H1 (cell line): ENCODE measurements at places on chromosomes 13 and 19.

- DNase-seq = no peak
Observed at GRCh38 chr13:31322026-31322425, 122.3 kb downstream of the B3GLCT start.

GRCh38 chr19:30394481-30395151, 22.4 kb downstream of the ZNF536 start:
- no peak for DNase-seq

DNA sequence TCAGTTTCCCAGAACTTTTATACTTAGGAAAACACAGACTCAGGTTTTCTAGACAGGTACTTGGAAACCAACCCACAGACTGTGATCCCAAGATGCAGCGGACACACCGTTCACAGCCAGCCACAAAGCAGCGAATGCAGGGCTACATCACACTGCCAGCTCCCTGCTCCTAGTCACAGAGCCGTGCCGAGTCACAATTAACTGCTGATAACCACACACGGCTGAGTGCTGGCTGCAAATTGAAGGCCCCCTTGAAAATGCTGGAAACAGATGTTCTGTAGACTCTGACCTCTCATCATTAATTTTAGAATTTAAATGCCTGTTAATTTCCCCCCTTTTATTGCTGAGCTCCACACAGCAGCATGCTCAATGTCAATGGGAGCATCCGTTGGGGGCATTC, 78.6 kb upstream of the SIAH3 start:
- DNase-seq = no peak

GRCh38 chr19:55809381-55810058, 22.3 kb downstream of the NLRP11 start:
- peak; percentile 44 for DNase-seq

DNA sequence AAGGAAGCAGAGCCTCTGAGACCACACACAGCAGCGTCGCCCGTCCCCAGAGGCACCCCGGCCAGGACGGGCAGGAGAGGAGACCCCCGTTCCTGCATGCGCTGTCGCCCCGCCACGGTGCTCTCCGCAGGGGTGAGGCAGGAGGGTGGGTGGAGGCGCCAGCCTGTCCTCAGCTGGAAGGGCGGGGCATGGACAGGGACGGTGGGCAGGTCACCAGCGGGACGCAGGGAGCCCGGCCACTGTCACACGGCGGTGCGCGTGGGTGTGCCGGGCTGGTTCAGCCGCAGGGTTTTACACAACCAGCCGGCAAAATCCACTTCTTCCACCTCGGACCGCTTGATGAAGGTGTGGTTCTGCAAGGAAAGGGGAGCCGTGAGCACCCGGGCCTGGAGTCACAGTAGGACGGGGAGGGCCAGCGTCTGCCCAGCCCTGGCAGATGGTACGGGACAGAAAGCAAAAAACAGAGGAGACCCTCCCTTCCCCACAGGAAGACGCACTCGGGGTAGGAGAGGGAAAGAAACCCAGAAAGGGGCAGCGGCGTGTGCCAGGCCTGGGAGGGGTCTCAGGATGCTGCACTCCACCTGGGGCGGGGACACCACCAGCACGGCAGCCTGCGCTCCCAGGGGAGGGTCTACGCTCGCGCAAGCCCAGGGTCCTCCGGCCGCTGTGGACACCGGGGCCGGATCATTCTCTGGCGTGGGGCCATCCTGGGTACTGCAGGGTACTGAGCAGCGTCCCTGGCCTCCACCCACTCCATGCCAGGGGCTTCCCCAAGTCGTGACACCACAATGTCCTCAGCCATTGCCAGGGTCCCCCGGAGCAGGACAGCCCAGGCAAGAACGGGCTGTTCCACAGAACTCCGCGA, 23.9 kb upstream of the ZBTB7A start:
- no peak for DNase-seq

- DNase-seq = no peak
Observed at GRCh38 chr13:46158222-46158621, 23.8 kb downstream of the LCP1 start.

GRCh38 chr13:104759069-104759468, 1692.9 kb upstream of the SLC10A2 start:
- no peak for DNase-seq

DNA sequence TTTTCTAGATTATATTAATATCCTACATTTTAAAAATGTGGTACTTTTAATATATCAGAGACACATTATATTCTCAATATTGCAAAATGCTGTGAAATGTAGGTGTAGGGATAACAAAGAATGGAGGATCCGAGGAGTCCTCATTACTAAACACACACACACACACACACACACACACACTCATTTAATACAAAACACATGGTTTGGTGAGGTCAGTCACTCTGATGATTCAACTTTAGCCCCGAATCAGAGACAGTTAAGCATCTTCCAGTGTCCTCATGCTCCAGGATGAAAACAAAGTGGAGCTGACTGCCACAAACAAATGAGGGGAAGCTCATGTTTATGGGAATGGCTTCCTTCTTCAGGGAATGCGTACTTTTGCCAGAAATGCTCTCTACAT, 147.5 kb downstream of the CYSLTR2 start:
- no peak for DNase-seq

DNA sequence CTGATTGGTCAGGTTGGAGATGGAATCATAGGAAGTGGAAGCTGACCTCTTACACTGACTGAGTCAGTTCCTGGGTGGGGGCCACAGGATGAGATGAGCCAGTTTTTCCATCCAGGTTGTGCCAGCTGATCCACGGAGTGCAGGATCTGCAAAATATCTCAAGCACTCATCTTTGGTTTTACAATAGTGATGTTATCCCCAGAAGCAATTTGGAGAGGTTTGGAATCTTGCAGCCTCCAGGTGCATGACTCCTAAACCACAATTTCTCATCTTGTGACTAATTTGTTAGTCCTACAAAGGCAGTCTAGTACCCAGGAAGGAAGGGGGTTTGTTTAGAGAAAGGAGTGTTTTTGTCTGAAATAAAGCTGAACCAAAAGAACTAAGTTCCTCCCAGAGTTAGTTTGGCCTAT, 212.8 kb downstream of the SLITRK6 start:
- no peak for DNase-seq

DNA sequence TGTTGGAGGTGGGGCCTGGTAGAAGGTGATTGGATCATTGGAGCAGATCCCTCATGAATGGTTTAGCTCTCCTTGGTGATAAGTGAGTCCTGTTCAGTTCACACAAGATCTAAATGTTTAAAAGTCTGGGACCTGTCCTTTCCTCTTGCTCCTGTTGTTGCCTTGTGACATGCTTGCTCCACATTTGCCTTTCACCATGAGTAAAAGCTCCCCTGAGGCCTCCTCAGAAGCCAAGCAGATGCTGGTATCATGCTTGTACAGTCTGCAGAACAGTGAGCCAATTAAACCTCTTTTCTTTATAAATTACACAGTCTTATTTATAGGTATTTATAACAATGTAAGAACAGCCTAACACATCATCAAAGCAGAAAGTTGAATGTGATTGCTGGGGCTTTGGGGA, 24.2 kb upstream of the RFC3 start:
- no peak for DNase-seq

DNA sequence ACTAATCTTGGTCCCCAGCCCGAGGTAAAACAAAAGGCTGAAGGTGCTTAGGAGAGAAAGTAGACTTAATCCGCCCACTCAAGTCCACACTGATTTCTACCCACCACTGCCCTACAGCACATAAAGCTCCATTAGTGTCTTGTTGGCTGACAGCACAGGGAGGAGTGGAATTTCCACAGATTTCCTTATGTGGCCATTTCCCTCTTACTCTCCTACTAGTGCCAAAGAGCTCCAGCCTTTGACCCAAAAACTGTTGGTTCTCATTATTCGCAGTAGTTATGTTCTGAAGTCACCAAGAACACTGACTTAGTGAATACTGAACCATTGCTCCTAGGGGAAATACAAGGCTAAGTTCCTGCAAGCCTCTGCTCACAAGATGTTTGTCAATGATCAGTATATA, 61.2 kb downstream of the RAB20 start:
- no peak for DNase-seq

DNA sequence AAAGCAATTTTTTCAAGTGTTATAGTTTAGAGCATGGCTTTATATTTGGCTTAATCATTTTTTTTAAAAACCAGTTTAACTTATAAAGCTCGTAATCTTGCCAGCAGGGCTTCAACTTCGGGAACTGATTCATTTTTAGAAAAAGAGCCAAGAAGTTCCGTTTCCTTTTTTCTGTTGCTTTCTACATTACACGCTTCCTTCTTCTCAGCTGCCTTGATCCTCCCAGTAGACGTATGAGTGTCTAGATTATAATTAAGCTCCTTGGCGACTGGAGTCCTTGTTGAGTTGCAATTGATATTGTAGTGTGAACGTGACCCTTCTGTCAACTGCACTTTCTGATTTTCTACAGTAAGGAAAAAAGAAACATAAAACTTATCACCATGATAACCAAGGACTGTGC, 497.2 kb downstream of the DIAPH3 start:
- no peak for DNase-seq

- DNase-seq = no peak
Observed at GRCh38 chr19:29671393-29672160, 6.3 kb downstream of the PLEKHF1 start.

- no peak for DNase-seq
Observed at GRCh38 chr19:48029431-48029830, 14.4 kb downstream of the CABP5 start.

GRCh38 chr19:51777570-51778462, 16.8 kb downstream of the FPR2 start:
- peak; percentile 50 for DNase-seq

DNA sequence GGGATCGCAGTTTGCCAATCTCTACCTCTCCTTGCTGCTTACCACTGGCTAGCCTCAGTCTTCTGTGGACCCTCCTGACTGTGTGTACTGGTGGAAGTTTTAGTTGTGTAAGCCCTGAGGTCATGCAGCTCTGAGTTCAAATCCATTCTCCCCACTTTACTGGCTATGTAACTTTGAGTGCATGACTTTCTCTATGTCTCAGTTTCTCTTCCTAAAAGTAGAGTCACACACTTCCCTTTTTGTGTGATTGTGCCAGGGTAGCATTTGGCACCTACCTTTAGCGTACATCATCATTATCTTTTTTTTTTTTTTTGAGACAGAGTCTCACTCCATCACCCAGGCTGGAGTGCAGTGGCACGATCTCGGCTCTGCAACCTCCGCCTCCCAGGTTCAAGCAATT, 70.3 kb downstream of the MAP4K1 start:
- DNase-seq = no peak

GRCh38 chr19:39828015-39828653, 5.8 kb downstream of the DYRK1B start:
- DNase-seq = no peak

- DNase-seq = peak; percentile 34
Observed at GRCh38 chr19:3210347-3211017, 14.0 kb upstream of the CELF5 start.

DNA sequence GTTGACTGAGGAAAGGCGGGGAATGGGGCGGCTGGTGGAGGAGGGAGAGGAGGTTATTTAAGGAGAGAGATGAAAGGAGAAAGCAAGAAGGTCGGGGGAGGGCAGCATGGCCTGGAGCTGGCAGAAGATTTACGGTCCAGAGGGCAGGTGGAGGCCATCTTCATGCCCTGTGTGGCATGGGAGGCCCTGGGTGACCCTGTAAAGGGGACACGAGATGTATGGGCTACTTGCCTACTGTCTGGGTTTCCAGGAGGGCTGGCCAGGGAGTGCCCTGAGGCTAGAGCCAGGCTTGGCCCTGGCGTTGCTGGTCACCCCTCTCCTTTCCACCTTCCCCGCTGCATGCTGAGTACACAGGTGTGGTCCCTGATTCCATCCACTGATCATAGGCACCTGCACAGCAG, 6.1 kb downstream of the WTIP start:
- DNase-seq = no peak

DNA sequence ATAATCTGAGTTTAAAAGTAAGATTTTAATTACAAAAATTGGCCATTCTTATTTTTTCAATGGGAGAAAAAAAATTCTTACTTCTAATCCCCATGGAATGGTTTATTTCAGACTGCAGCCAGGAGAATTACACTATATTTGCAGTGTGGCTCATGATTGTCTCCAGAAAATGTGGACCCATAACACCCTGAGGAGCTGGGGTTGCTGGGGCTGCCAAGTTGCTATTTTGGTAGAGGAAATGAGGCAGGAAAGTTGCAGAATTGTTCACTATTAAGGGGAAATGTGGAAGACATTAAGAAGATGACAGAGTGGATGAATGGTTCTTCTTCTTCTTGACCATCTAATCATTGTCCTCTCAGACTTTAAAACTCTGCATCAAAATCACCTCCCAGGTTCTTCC, 4.6 kb upstream of the SCEL start:
- DNase-seq = no peak

DNA sequence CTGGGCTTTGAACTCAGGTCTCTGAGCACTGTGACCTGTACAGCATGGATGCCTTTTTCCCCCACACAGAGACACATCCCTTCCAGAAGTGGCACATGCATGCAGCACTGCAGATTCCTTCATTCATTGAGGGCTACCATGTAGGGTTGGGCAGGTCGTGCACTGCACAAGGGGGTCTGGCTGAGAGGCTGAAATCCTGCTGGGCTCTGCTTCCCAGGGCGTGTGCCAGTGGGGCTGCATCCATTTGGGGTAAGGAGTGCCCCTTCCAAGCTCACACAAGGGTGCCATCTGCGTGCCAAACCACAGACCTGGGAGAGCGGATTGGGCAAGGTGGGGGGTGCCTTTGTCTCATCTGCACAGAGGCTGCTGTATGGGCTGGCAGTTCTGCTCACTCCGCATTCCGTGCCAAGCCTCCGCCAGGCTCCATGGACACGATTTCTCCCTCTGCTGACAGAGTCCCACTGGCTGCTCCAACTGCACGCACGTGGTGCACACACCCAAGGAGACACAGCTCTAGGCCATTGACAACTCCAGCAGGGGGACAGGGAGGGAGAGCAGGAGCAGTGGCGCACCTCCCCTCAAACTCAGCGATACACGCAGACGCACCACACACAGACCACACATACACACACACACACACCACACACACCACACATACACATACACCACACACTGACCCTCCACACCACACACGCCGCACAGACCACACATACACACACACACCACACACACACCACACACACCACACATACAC, 4.5 kb upstream of the SHISA7 start:
- no peak for DNase-seq

- no peak for DNase-seq
Observed at GRCh38 chr13:98622931-98623331, 46.0 kb upstream of the STK24 start.

DNA sequence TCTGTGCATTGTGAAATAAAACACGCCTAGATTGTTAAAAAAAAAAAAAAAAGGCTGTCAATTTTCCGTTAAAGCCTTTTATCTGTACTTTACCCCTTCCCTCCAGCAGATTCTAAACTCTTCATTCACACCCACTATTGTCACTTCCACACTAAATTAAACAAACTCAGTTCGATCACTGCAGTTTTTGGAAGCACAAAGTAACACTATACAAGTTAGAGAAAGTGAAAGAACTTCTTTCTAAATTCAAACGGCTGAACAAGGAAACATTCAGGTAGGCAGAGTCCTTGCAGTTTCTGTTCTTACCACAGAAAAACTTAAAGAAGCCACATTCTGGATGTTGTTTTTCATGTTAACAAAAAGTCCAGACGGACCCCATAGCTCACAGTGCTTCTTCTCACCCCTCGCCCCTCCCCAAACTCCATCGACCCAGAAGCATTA, 27.5 kb upstream of the UBE2L5 start:
- DNase-seq = no peak

- no peak for DNase-seq
Observed at GRCh38 chr13:20320885-20321284, 88.8 kb upstream of the GJB6 start.
